ENCODE measurements at places on chromosomes 13 and 19. TPM values are rescaled to one million over a fixed set of nuclear protein-coding genes. Genes with fewer than 3 reads are reported as not detected.

The ACER1 gene
- not detected for total RNA-seq

The OSCAR gene
- 13.2 TPM for total RNA-seq

The ERICH6B gene
- not detected for total RNA-seq

The SIGLEC6 gene
- total RNA-seq, result 1.0 TPM

The ZNF99 gene
- 0.06 TPM for total RNA-seq

Data from left lung (tissue), 14 donors.